ENCODE measurements at places on chromosomes 7 and 10. TPM values are rescaled to one million over a fixed set of nuclear protein-coding genes. Genes with fewer than 3 reads are reported as not detected.

GRCh38 chr10:28199941-28200340 is 102.9 kb downstream of the MPP7 start:
- DNase-seq = no peak

PLA2G12B gene
- not detected for total RNA-seq

GRCh38 chr7:112152186-112152585 is 54.0 kb downstream of the DOCK4 start:
- DNase-seq = no peak

- DNase-seq = no peak
Measured at GRCh38 chr10:97512993-97513392, 14.3 kb downstream of the UBTD1 start.

STOX1 gene
- total RNA-seq = 2.9 TPM

LRRC4 gene
- 1.8 TPM for total RNA-seq

GRCh38 chr10:116857156-116857555 is 7.9 kb downstream of the ENO4 start:
- no peak for DNase-seq

ZYX gene
- 158 TPM for total RNA-seq

- DNase-seq = no peak
Measured at GRCh38 chr7:92633211-92633906, 43.2 kb upstream of the FAM133B start.

- DNase-seq = no peak
Measured at GRCh38 chr7:125033506-125033905, 103.9 kb upstream of the POT1 start.

OR2A25 gene
- not detected for total RNA-seq

DNA sequence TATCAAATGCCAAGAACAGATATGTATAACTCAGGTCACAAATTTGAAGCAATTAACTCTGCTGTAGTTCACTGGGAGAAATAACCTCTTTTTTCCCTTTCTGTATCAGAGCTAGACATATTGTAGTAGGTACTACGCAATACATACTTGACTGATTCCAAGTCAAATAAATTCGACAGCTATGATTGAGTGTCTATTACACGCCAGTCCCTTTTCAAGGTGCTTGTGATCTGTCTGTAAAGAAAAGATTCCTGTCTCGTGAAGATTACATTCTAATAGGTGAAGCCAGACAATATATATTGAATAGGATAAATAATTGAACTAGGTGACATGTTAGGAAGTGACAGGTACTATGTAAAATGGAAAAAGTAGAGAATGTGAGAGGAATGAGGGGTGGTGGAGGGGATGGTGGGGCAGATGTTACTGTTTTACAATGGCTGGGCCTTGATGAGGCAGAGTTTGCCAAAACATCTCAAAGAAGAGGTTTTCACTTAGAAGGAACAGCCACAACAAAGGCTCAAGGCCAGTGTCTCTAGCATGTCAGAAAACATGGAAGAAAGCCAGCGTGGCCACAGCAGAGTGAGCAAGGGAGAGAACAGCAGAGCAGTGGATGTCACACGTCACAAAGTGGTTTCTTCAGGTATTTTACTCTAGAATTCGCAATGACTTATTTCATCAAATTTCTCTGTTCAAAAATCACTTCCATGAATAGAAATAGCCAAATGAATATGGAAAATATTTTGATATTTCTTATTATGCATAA is 282.6 kb upstream of the CACNA2D1 start:
- no peak for DNase-seq

DNA sequence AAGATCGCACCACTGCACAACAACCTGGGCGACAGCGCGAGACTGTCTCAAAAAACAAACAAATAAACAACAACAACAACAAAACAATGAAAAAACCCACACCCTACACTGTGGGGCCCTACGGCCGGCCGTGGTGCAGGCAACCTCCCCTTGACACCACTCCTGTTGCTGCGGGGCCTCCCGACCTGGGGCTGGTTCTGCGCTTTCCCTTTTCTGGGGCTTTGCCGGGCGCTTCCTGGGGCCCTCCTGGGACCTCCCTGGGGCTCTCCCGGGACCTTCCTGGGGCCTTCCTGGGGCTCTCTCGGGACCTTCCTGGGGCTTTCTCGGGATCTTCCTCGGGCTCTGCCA is 46.6 kb downstream of the INSIG1 start:
- peak; percentile 60 for DNase-seq

DNA sequence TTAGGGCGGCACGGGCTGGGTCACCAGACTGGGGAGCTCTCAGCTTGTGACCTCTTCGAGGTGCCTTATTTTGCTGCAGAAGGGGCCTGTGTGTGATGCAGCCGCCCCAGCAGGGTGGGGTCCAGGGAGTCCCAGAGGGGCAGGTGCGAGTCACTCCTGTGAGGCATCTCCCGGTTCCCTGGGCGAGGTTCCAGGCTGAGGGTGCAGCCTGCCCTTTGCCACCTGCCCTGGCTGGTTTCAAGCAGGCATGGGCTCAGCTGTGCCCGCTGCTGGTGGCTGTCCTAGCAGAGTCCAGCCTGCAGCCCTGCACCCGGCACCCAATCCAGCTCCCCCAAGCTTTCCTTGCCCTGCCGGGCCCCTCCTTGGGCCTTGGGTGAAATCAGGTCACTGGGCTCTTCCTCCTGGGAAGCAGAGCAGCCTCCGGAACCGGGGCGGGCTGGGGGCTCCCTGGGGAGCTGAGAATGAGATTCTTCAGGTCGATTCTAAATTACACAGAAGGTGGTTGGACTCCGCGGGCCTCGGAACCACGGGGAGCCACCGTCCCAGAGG is 64.8 kb downstream of the PWWP2B start:
- no peak for DNase-seq

DNA sequence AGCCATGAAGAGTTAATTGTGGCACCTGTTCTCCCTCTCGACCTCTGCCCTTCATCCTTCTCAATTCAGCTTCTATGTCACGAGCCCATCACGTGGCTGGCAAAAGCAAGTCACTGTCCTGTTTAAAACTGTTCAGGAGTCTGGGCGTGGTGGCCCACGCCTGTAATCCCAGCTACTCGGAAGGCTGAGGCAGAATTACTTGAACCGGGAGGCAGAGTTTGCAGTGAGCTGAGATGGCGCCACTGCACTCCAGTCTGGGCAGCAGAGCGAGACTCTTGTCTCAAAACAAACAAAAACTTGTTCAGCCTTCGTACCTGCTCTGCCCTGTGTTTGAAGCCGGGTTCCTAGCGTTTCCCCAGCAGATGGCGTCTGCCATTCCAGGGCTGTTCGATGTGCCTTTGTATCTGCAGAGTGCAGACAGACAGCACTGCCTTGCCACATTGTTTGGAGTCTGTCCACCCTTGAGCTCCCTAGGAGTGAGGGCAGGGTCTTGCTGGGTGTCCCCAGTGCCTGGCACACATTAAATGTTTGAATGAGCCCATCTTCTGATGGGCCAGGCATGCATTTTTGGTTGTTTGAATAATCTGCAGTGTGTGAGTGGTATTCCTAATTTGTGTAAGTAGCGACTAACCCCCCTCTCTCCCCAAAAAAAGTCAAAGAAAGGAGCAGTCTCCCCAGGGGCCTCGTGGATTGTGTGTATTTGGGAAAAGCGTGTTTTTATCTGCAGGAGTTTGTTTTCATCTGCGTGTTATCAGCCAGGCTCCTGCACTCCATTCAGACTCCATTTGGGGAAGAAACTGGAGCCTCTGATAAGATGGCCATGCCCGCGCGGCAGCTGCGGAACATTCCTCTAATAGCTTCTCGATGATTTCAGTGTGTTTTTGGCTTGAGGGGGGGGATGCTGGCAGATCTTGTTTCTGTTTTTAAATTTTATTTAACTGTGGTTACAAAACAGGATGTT is 61.2 kb downstream of the DNAJB6 start:
- DNase-seq = peak; percentile 61

- DNase-seq = peak; percentile 77
Measured at GRCh38 chr10:36118314-36118713, 476.2 kb upstream of the FZD8 start.

- no peak for DNase-seq
Measured at GRCh38 chr10:66098595-66099480, 827.0 kb upstream of the LRRTM3 start.

- DNase-seq = no peak
Measured at GRCh38 chr7:7582596-7582995, 15.9 kb downstream of the MIOS start.

FAM3C gene
- 58.9 TPM for total RNA-seq

DNA sequence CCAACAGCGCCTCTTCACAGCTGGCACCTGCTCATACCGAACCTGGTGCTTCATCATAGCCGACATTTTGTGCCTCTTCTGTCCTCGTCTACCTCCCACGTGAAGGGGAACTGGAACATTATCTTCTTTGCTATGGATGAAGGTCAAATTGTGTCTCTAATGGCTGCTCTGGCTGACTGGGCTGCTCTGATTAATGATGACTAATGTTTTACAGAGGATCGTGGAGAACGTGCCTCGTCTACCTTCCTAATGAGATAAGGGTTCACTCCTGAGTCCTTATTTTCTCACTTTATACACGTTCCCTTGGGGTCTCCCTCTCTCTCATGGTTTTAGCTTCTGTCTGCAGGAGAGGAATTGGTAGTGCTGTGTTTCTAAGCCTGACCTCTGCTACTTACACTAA is 420.3 kb downstream of the PHTF2 start:
- no peak for DNase-seq

Data from sigmoid colon (tissue), 7 donors.